Ovary (tissue), 10 donors: ENCODE measurements at places on chromosomes 6 and 20. TPM values are rescaled to one million over a fixed set of nuclear protein-coding genes. Genes with fewer than 3 reads are reported as not detected.

Gene SGK2
- 3.3 TPM for total RNA-seq

Gene DTD1
- 12.4 TPM for total RNA-seq

DNA sequence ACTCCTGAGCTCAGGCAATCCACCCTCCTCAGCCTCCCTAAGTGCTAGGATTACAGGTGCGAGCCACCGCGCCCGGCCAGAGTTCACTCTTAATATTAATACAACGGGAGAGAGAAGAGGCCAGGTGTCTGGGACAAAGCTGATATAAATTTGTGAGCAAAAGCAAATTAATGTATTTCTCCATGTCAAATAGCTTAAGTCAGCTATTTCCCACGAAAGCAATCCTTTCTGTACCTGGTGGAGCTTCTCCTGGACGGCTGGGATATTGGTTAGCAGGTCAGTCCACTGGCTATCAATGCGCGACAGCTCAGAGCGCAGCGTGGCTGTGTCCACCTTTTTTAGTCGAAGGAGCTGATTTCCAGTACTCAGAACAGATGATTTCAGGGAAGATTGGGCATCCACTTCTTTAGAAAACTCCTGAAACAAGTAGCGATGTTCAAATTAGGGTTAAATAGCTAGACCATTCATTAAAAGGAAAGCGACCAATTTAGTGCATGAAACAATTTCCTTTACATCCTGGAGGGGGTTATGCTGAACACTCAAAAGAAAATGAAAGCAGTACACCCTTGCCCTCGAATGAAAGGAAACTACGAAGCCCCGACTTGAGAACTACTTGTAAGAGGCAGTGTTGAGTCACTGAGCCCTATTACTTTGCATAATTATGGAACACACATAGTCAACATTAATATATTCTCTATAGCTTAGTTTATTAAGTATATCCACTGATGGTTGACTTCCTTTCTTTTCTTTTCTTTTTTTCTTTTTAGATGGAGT lies 403.4 kb downstream of the SYNE1 start:
- no peaks in the 10 kb centered on the region for H3K4me1 ChIP-seq
- DNase-seq, result no peak
- no peak overlapping the region for H3K4me3 ChIP-seq
- no peaks in the 10 kb centered on the region for H3K36me3 ChIP-seq
- H3K27ac ChIP-seq, result no peak overlapping the region

GRCh38 chr6:167684276-167685104 lies 142.2 kb upstream of the AFDN start:
- no peak overlapping the region for H3K27ac ChIP-seq
- H3K36me3 ChIP-seq, result no peaks in the 10 kb centered on the region
- DNase-seq, result no peak
- no peaks in the 10 kb centered on the region for H3K27me3 ChIP-seq

Gene RNF8
- 17.6 TPM for total RNA-seq

- H3K36me3 ChIP-seq, result no peaks in the 10 kb centered on the region
- no peak overlapping the region for H3K27ac ChIP-seq
- H3K4me3 ChIP-seq, result no peak overlapping the region
- no peak for DNase-seq
Observed at GRCh38 chr6:88499845-88500699, 333.9 kb upstream of the CNR1 start.

DNA sequence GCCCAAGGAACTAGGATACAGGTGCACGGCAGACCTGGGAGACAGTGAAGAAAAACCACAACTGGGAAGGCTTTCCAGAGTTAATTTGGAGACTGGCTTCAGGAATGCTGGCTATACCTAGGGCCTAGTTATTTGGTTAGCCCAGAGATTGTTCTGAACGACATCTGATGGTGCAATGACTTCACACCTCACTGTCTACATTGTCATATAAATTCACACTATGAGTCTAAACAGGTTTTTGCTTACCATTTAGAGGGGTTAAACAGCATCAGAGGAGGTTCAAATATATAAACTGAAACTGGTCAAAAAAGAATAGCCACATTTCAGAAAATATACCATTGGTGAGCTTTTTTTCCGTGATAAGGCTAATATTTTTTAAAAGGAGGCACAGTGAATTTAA lies 16.7 kb downstream of the UBE2V1 start:
- H3K36me3 ChIP-seq, result no peaks in the 10 kb centered on the region
- no peaks in the 10 kb centered on the region for H3K27me3 ChIP-seq
- H3K4me1 ChIP-seq, result peaks cover 2% of the 10 kb centered on the region
- DNase-seq, result no peak
- H3K27ac ChIP-seq, result no peak overlapping the region
- H3K4me3 ChIP-seq, result no peak overlapping the region

DNA sequence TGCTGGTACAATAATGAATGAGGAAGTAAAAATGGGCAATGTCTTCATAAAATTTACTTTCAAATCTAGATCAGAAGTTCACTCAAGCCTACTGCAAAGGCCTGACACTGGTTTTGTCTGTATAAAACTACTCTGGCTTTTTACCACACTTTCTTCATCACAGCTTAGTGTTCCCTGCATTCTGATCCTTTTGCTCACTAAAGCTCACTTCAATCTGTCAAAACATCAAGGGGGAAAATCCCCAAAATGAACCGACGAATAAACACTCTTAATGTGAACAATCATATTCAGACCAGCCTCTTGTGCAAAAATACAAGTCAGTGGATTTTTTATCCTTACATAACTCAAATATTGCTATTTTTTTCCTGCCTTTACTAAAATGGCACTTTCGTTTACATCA lies 98.5 kb downstream of the PRDM1 start:
- no peak overlapping the region for H3K27ac ChIP-seq
- H3K4me1 ChIP-seq, result no peaks in the 10 kb centered on the region
- H3K4me3 ChIP-seq, result no peak overlapping the region

GRCh38 chr20:54292185-54292584 lies 84.3 kb downstream of the PFDN4 start:
- DNase-seq, result no peak
- H3K36me3 ChIP-seq, result no peaks in the 10 kb centered on the region
- H3K4me3 ChIP-seq, result no peak overlapping the region
- no peak overlapping the region for H3K27ac ChIP-seq

DNA sequence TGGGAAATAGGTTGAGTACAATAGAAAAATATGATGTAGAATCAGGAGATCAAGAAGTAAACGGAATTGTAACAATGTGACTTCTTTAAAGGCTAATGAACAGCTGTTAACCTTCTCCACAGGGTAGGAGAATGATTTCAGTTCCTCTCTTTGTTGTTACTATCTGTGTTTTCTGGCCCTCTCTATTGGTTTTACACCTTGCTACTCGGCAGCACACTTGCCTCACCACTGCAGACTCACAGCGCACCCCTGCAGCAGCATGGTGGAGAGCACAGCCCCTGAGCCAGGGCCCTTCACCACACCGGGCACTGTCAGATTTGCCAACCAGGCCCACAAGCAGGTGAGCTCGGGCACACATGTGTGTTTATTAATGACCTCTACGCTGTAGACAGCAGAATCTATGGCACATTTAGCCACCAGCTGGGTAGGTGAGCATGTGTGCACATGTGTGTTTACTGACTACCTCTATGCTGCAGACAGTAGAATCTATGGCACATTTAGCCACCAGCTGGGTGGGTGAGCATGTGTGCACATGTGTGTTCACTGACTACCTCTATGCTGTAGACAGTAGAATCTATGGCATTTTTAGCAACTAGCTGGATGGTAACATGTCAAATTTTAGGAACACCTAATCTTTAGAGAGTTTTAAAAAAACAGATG lies 16.8 kb downstream of the SFT2D1 start:
- H3K4me1 ChIP-seq, result no peaks in the 10 kb centered on the region
- no peaks in the 10 kb centered on the region for H3K27me3 ChIP-seq
- no peaks in the 10 kb centered on the region for H3K36me3 ChIP-seq
- H3K27ac ChIP-seq, result no peak overlapping the region
- H3K4me3 ChIP-seq, result no peak overlapping the region

- DNase-seq, result no peak
- no peak overlapping the region for H3K27ac ChIP-seq
- no peak overlapping the region for H3K4me3 ChIP-seq
- no peaks in the 10 kb centered on the region for H3K4me1 ChIP-seq
Observed at GRCh38 chr6:41182069-41183034, 18.6 kb downstream of the TREML2 start.

- no peaks in the 10 kb centered on the region for H3K27me3 ChIP-seq
- no peak overlapping the region for H3K27ac ChIP-seq
- DNase-seq, result no peak
- H3K36me3 ChIP-seq, result no peaks in the 10 kb centered on the region
- no peaks in the 10 kb centered on the region for H3K4me1 ChIP-seq
Observed at GRCh38 chr6:154243793-154244750, 112.5 kb downstream of the IPCEF1 start.
